ENCODE measurements at places on chromosomes 16 and 17.

DNA sequence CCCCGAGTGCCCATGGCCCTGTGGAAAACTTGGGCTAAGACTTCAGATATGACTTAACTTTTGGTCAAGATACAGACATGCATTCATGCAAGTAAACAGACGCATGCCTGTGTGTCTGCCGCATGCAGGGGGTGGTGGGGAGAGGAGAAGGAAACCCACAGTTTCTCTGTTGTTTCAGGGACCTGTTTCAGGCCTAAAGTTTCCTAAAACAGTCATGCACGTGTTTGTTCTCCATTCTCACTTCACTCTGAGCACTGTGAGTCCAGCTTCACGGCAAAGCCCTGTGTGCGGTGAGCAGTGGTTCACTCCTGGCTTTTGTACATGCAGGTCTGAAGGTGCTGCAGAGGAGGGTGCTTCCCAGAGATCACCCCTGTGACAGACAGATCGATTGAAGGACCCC is 158.7 kb downstream of the FOXL1 start:
- DNase-seq = no peak

DNA sequence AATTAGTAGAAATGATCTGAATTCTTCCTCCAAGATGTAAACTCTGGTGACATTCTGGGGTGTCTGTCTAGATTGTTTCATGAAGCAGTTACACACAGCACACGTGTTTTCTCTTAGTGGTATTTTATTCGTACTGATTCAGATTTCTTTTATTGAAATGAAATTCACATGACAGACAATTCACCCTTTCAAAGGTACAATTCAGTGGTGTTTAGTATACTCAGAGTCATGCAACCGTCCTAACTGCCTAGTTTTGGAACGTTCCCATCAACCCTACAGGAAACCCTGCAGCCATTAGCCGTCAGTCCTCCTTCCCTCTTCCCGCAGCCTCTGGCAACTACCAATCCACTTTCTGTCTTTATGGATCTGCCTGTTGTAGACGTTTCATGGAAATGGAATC is 8.8 kb downstream of the WFDC1 start:
- no peak for DNase-seq

DNA sequence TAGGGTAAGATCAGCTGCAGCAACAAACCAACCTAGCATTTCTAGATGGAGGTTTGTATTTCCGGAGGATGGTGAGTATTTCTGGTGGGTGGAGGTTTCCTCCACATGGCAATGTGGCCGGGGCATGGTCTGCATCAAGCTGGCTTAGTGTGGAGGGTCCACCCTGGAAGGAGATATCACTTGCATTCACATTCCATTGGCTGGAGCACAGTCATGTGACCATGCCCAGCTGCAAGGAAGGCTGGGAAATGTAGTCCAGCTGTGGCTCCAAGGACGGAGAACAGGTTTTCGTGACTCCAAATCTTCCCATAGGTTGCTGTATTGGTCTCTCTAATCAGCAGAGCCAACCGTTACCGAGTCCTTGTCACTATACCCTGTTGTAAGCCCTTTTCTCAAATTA is 68.7 kb downstream of the RAI1 start:
- DNase-seq = peak; percentile 66

DNA sequence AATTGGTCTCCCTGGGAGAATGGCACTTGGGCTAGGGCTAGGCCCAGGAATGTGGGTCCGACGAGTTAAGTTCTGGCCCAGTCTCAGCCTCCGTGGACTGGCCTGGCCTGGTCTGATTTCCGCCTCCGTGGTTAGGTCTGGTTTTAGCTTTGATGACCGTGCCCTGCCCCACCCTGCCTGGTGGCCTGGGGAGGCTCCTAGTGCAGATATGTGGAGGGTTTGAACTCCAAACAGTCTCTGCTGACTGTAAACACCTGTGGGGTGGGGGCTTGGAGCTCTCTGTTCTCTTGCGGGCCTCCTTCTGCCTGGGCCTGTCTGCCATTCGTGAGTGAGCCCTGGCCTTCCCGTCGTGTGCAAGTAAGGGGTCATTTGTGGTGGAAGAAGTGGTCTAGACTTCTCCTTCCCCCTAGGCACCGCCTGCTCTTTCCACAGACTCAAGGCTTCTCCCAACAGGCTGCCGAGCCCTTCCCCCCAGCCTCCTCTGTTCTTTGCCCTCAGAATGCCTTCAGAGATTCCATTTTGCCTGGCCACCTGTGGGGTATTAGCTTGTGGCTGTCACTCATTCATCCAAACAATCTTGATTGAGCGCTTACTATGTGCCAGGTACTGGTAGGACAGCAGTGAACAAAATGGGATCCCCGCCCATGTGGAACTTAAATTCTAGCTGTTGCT is 1.6 kb downstream of the ATP6V0C start:
- no peak for DNase-seq

- DNase-seq = peak; percentile 91
Observed at GRCh38 chr17:77542551-77543490, 402.1 kb downstream of the SEC14L1 start.

DNA sequence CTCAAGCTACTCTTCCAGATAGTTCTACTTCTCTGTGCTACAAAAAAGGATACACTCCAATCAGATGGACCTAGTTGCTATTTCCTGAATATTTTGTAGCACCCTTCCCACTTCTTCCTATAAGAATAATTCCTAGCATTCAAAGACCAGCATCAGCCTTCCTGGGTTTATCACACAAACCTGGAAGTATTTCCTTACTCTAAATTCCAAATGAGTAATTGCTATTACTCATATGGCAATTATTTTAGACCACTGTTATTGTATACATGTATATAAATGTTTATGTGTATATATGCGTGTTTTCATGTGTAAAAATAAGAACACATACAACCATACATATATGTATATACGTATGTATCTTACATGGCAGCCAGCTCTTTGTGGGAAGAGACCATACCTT is 130.6 kb downstream of the MYO1D start:
- DNase-seq = peak; percentile 22

GRCh38 chr17:77609553-77610517 is 348.7 kb upstream of the TNRC6C start:
- peak; percentile 58 for DNase-seq

DNA sequence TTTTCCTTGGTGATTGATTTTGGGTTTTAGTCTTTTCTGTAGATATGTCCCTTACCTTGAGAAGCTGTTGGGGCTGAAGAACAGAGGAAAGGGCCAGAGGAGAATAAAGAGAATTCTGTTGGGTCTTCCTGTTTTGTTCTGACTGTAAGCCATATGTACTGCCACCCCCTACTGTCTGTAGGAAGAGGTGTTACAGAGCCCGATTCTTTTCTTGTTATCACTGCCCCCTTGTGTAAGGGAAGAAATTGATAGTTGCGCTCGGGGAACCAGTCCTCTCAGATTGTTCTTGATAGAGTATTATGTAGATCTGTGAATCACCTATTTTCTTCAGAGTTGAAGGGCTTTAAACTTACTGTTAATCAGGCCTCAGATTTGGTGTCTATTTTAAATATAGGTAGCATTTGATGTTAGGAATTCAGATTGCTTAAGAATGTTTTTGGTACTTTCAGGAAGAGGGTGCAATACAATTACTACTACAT is 2.4 kb downstream of the TANC2 start:
- peak; percentile 85 for DNase-seq

DNA sequence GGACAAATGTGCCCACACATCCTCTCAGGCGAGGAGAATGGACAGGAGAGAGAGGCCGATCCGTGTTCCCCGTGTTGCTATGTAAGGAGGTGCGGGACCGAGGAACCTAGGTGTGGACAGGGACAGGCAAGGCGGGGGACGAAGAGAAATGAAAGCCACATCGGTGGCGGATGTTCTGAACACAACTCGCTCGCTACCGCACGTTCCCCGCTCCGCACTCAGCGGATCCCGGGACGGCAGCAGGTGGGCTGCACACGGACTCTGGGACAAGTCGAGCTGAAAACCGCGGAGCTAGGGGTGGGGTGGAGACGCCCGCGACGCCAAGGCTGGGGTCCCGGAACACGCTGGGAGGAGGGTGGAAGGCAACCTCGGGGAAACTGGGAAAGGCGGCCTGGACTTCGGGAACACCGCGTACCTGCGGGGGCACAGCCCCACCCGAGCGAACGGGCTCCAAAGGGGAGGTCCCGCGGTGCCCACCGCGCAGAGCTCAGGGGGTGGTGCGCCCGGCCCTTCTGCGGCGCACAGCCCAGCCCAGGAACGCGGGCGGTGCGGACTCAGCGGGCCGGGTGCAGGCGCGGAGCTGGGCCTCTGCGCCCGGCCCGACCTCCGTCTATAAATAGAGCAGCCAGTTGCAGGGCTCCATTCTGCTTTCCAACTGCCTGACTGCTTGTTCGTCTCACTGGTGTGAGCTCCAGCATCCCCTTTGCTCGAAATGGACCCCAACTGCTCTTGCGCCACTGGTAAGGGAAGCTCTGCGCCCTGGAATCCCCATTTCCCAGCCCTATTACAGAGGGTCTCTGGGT is at the start of gene MT1E:
TSS of gene MT1E (plus strand) at position 642 of the 803 bp plus-strand sequence. CDS start at position 713, 71 bp downstream.
- DNase-seq = peak; percentile 96

GRCh38 chr16:85041219-85042166 is 13.9 kb downstream of the KIAA0513 start:
- no peak for DNase-seq

DNA sequence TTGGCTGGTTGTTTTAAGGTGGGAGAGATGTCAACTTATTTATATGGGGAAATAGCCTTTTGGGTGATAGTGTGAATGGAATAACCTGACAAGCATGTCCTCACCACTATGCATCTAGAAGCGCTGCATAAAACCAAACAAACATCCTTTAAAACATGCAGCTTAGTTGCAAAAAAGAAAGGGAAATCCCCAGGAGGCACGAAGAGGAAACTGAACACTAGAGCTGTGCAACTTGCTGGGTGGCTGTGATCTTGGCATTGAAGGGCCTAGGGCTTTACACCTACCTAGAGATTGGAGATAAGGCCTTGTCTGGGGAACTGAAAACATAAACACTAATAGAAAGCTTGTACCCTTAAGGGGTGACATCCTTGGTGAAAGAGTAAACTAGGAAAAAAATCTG is 7.3 kb downstream of the C16orf54 start:
- DNase-seq = no peak

DNA sequence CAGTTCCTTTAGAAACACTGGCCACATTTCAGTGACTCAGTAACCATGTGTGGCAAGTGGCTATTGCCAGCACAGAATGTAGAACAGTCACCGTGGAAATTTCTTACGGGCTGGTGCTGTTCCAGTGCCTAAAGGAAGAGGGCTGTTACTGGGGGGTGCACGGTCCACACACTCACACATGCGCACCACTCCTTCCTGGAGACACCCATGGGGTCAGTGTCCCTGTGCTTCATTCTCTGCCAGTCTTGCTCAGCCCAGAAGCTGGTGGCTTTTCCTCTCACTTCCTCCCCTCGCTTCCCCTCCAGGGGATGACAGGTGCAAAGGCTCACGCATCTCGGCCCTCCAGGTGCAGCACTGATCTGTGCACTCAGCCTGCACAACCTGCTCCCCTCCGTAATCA is 115.6 kb downstream of the CCDC182 start:
- peak; percentile 52 for DNase-seq

DNA sequence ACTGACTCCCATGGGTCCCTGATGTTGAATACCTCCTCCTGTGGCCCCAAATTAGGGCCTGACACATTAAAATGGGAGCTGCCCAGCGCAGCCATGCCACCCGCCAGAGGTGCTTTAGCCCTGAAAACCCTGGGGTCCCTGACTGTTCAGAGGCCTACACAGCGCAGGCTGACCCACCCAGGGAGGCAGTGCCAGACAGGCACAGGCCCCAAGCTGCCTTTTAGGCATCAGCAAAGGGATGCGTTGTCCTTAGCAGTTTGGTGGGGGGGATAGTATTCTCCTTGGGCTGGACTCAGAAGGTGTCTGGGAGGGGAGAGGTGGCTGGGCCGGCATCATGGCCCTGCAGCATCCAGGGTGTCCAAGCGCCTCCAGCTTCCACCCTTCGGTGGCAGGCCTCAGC is 1.4 kb downstream of the RAPGEFL1 start:
- DNase-seq = no peak

GRCh38 chr16:48225456-48225855 is 18.6 kb upstream of the LONP2 start:
- DNase-seq = no peak

GRCh38 chr17:12320286-12320685 is 299.6 kb downstream of the MAP2K4 start:
- peak; percentile 1 for DNase-seq

DNA sequence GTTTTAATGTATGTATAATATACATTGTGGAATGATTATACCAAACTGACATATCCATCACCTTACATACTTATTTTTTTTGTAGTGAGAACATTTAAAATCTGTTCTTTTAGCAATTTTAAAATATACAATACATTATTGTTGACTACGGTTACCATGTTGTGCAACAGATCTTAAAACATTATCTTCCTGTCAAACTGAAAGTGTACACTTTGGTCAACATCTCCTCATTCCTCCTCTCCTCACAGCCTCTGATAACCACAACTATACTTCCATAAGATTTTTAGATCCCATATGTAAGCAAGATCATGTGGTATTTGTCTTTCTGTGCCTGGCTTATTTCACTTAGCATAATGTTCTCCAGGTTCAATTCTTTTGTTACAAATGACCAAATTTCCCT is 7.5 kb upstream of the DNAJA2 start:
- no peak for DNase-seq

DNA sequence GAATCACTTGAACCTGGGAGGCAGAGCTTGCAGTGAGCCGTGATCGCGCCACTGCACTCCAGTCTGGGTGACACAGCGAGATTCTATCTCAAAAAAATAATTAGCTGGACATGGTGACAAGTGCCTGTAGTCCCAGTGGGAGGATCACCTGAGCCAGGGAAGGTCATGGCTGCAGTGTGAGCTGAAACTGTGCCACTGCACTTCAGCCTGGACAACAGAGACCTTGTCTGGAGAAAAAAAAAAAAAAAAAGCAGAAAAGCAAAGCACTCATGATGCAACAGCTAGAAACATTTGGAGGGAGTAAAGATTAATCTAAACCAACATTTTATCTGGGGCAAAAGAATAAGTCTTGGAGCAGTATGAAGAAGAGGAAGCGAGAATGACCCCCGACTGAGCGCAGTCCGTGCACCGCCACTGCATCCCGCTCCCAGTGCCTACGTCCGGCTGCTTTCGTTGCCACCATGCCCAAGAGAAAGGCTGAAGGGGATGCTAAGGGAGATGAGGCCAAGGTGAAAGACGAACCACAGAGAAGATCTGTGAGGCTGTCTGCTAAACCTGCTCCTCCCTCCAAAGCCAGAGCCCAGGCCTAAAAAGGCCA is 8.2 kb downstream of the PRPSAP1 start:
- no peak for DNase-seq

DNA sequence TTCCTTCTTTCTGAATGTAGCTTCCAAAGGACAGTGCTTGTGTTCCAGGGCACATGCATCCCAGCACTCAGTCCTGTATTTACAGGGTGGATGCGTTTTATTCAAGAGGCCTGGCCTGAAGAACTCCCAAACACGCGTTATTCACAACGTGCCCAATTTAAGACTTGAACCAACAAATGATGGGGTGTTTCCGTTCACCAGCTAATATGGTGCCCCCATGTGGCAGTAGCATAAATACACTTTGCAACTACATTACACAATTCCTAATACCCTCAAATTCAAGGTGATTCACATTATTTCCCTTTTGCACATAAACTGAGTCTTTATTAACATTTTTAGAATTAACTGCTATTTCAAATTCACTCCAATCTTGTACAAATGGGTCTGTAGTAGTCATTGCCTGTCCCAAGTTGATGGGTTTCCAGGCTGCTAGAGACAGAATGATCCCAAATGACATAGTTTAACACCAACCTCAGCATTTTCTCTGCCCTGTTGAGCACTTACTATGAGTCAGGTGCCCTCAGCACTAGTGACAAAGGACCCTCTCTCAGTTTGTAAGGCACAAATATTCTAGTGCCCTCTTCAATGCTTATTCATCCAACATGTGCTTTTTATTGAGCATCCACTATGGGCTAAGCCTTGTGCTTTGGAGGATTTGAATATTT is 26.9 kb downstream of the HSD17B2 start:
- peak; percentile 53 for DNase-seq
